ENCODE measurements at places on chromosomes 1 and 21.

DNA sequence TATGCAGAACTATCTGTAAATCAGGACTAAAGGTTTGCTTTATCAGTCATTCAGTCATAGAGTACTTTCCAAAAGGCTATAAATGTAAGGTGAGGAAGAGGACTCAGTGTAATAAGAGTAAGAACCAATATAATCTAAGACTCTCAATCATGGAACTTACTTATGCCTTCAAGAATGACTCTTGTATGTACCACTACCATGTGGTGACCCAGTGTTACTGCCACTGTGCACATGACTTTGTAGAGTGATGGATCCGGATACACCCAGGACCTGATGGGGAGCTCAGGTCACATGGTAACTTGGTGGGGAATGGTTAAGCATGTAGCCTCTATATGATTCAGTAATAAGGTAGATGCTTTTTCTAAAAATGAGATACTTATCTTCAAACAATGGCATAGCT is 2099.8 kb downstream of the MRPL39 start:
- no peak for DNase-seq

GRCh38 chr1:40848530-40849189 is 13.5 kb downstream of the CITED4 start:
- peak; percentile 74 for DNase-seq

GRCh38 chr1:6603238-6603914 is 707 bp upstream of the KLHL21 start:
- DNase-seq, result peak; percentile 83

- peak; percentile 37 for DNase-seq
Measured at GRCh38 chr1:87329051-87329525, 408 bp downstream of the LMO4 start.

DNA sequence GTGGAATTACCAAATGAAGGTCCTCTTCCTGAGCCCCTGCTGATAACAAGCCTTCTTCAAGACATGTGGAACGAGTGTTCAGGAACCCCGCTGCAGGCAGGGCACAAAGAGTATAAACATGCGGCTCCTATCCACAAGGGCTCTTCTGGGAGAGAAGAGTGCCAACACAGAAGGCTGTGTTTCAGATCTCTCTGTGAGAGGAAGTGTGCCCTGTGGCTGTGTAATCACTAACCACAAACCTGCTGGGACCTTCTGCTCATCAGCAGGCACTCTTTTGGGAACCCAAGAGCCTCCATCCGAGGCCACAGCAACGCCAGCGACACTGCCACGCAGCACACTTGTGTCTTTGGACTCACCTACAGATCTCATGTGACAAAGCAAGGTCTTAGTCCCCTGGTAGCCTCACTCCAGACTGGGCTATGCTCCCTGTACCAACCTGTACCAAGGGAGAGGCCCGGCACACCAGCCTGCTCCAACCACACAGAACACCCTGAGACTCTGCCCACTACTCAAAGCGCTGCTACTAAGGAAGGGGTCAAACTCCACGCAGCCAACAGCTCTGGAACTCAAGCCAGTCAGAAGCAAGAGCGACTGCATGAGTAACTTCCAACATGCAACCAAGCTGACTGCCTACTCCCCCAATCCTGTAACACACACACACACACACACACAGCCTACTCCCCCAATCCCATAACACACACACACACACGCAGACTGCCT is 7.8 kb downstream of the PTTG1IP start:
- DNase-seq, result no peak

Data from fibroblast of upper back skin (primary cell).